ENCODE measurements at places on chromosomes 3 and 15.

- no peak for DNase-seq
Measured at GRCh38 chr3:32438596-32439344, 47.1 kb downstream of the CMTM7 start.

GRCh38 chr3:50221411-50222168 lies 14.4 kb upstream of the GNAI2 start:
- no peak for DNase-seq

- no peak for DNase-seq
Measured at GRCh38 chr3:134326760-134327593, 47.3 kb downstream of the AMOTL2 start.

- no peak for DNase-seq
Measured at GRCh38 chr3:66472313-66473134, 28.3 kb downstream of the LRIG1 start.

- no peak for DNase-seq
Measured at GRCh38 chr3:8571256-8571655, 69.6 kb downstream of the LMCD1 start.

- no peak for DNase-seq
Measured at GRCh38 chr3:127374086-127375010, 86.5 kb upstream of the PRR20G start.

GRCh38 chr15:70817266-70817665 lies 36.7 kb downstream of the LARP6 start:
- DNase-seq, result no peak

GRCh38 chr3:125005676-125006075 lies 50.1 kb downstream of the HEG1 start:
- no peak for DNase-seq

- DNase-seq, result no peak
Measured at GRCh38 chr3:121520510-121520909, 25.3 kb downstream of the POLQ start.

DNA sequence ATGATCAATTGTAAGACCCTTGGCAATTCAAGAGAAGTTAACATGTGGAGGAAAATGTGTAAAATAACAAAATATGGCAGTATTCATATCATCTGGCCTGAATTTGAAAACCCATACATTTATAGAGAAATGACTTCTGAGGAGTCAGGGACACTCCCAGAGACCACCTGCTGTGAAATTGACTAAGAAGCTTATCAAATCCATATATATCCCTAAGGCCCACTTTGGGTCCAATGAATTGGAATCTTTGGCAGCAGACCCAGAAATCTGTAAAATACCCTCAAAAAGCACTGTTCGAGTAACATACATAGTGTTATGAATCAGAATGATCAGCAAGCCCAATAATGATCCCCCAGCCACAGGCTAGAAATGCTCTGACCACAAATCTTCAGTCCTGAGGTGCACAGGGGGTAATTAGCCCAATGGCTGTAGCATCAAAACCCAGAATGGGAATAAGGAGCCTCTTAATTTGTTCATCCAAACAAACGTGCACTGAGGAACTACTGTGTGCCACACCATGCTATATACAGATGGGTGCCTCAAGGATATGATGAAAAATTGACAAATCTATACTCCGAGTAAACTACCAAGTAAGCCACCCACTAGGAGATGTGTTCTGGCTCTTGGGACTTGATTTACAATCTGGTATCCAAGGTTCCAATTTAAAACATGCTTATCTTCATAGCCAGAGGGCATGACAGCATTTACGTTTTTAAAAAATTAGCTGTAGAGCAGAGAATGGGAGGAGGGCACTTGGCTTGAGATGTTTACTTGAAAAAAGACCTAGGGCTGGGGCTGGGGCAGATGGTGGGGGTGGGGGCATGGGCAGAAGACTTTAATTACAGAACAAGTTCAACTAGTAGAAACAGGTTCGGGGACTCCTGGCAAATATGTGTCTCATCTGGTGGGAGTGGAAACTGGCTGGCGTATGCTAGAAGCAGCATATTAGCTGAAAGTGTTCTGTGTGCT lies 9.1 kb upstream of the ARHGEF3 start:
- no peak for DNase-seq

DNA sequence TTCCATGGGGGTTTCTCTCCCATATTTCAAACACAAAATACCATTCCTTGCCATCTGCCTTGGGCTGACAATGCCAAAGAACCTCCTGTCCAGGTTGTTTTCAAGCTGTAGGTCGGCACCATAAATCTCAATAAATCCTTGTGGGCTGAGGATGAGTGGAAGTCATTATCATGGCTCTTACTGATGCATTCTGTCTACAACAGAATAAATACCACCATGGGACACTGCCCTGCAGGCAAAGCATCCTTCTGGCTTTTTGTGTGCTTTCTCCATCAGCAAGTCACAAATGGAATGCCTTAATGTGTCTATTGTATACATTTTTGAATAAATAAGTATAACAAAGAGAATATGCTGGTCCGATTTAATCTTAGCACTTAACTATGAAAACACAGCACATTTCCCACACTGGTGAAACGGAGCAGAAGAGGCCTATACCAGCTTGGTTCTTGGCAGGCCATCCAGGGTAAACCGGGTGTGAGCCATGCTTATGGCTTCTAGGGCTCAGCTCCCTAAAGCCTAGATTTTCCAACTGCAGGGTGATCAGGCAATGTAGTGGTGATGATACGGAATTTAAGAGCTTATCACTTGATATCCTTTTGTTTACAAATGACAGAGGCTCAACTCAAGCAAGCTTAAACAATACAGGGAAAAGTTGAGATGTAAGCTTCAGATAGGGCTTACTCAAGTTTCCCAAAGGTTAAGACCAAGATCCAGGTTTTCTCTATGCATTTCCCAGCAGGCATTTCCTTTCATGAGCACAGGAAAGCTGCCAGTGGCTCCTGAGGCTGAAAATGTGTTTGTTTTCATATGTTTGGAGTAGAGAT lies 133.2 kb upstream of the LRTM1 start:
- DNase-seq, result no peak

DNA sequence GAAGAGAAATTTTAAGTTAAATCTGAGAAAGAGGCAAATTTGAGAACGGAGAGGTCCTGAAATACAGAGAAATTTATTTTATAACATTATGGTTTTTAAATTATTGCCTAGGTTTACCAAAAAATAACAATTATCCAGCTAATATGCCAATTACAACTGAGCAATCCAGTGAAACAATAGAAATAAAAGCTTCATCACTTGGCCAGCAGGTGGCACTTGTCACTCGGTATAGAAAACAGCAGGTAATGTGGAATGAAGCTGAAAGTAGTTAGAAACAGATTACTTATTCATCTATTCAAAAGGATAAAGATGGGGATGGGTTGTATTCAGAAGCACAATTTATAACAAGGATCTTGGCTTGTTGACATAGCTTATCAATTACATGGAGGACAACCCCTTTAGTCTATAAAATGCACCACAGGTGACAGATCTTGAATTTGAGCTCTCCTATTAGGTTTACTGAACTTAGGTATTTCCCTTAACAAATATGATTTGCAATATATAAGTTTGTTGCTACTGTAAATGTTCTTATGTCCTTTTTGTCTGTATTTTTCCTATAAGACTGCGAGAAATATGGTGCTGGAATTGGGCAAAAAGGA lies 70.1 kb upstream of the GUCA1C start:
- no peak for DNase-seq

DNA sequence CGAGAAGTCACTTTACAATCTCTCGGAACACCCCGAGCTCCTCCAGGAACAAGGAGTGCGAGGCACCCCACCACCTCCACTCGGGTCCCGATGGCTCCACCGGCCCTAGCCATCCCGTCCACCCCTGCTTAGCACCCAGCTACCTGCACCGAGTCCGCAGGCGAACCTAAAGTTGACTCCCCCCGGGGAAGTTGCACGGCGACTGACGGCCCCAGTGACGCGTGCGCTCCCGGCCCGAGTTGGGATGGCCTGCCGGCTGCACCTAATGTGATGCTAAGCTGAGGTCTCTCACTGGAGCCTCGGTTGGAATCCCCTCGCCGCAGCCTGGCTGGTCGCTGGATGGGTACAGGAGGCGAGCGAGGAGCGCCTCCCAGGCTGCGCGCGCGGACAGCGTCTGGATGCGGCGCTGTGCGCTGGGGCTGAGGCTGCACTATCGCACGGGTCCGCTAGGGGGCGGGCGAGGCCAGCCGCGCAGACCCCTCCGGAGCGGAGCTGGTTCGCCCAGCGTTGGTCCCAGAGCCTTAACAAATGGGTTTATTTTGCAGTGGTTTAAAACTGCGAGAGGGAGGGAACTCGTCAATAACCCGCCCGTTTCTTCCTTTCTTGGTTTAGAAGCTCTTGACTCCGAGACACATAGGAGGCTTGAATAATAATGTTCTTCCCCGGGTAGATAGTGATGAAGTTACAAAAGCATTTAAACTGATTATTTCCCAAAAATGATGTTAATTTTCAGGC lies at the start of gene OXTR:
TSS of gene OXTR (minus strand) at position 526 of the 735 bp plus-strand sequence. CDS start 1,426 bp downstream, outside the sequence.
- DNase-seq, result peak; percentile 37

DNA sequence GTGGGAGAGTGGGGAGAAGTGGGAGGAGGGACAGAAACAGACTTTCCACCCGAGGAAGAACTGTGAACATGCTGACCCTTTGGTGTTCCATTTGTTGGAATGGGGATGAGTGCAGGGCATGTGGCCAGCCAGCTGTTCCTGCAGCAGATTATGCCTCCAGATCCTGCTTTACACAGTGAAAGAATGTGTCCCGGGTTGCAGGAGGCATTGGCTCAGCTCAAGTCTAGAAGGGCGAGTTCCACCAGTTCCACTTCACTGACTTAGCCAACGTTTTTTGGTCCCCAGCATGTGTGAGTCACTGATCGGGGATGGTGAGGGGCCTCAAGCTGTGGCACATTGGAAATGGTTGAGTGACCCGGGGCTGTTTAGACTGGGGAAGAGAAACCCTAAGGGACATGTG lies 307.0 kb upstream of the ROPN1 start:
- no peak for DNase-seq

GRCh38 chr3:151504606-151505005 lies 43.7 kb upstream of the IGSF10 start:
- DNase-seq, result no peak

- DNase-seq, result no peak
Measured at GRCh38 chr15:61518191-61518950, 289.3 kb upstream of the RORA start.

- no peak for DNase-seq
Measured at GRCh38 chr3:184175506-184175905, 851 bp downstream of the AP2M1 start.

- DNase-seq, result no peak
Measured at GRCh38 chr3:55609230-55609827, 122.2 kb upstream of the WNT5A start.

GRCh38 chr3:132196113-132196512 lies 121.1 kb upstream of the ACP3 start:
- no peak for DNase-seq

GRCh38 chr3:61940236-61940635 lies 378.9 kb downstream of the PTPRG start:
- no peak for DNase-seq

GRCh38 chr3:14117468-14118399 lies 6.9 kb downstream of the CHCHD4 start:
- DNase-seq, result no peak

- peak; percentile 39 for DNase-seq
Measured at GRCh38 chr3:55486101-55486856, 827 bp downstream of the WNT5A start.

GRCh38 chr3:185631508-185632206 lies 45.6 kb downstream of the SENP2 start:
- DNase-seq, result no peak

DNA sequence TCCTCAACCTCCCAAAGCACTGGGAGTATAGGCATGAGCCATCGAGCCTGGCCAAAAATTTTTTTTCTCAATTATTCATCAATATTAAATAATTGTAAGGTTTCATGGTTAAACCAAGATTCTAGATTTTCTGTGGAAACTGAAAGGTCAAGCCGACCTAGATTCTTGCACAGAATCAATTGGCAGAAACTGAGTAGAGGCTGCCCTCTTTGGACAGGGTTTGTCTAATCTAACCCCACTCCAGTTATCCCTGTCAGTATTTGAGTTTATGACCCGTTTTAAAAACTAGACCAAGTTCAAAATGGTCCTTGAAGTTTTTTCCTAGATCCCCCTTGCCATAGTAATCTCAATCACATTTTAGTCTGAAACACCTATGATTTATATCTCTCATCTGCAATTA lies 8.6 kb upstream of the ADAM10 start:
- no peak for DNase-seq

DNA sequence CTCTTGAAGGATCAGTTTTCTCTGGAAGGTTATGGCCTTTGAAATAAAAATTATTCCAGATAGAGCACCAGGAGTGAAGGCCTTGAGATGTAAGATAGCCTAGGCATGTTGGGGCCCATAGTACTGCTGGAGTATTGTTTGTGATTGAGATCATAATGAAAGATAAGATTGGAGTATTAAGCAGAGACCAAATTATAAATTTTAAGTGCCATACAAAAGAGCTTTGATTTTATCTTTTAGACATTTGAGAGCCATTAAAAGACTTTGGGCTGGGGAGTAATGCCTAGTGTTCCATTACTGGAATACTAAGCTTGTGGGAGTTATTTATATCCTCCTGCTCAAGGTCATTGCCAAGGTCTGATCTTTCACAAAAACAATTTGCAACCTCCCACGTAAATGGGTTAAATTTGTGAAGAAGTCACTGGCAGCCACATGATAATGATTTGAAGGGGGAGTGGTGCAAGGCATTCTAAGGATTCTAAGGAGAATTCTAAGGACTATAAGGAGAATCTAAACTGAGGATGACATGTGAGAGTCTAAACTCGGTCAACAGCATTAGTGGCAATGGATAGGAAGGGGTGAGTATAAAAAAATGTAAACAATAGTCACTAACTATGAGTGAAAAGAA lies 12.8 kb downstream of the ELL3 start:
- DNase-seq, result no peak

GRCh38 chr15:51798281-51798680 lies 31.2 kb upstream of the TMOD3 start:
- no peak for DNase-seq

DNA sequence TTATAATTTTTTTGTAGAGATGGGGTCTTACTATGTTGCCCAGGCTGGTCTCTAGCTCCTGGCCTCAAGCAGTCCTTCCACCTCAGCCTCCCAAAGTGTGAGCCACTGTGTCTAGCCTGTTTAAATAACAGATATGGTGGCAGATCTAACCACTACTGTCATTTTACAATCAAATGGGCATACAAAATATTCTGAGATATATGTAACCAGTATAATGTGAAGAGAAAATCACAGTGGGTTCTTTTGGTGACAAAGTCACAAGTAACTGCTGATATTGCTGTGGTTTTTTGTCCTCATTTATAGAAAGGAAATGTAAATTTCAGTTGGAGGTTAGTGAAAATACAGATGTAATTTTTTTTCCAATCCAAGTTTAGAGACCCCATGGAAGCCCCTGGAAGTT lies 58.6 kb upstream of the ARHGEF3 start:
- no peak for DNase-seq

- DNase-seq, result no peak
Measured at GRCh38 chr15:44082558-44083157, 112.4 kb downstream of the FRMD5 start.

- DNase-seq, result no peak
Measured at GRCh38 chr15:36931434-36931833, 168.9 kb downstream of the MEIS2 start.

DNA sequence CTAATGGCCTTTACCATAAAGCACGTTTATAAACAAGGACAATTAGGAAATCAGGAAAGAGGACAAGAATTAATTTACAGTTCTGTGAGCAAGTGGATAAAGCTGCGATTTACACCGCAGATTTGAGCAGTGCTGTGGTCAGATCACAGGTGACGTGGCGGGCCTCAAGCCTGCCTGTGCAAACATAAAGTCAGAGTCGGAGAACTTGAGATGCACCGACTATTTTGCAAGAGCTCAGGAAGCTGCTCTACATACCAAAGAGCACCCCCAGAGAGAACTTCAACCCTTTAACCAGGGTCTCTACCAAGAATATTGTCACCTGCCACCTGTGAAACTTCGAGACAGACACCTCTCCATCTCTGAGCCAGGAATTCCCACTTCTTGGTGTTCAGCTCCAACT lies 35.7 kb downstream of the MECOM start:
- DNase-seq, result no peak
